Fibroblast of pulmonary artery (primary cell): ENCODE measurements at places on chromosomes 16 and 17.

DNA sequence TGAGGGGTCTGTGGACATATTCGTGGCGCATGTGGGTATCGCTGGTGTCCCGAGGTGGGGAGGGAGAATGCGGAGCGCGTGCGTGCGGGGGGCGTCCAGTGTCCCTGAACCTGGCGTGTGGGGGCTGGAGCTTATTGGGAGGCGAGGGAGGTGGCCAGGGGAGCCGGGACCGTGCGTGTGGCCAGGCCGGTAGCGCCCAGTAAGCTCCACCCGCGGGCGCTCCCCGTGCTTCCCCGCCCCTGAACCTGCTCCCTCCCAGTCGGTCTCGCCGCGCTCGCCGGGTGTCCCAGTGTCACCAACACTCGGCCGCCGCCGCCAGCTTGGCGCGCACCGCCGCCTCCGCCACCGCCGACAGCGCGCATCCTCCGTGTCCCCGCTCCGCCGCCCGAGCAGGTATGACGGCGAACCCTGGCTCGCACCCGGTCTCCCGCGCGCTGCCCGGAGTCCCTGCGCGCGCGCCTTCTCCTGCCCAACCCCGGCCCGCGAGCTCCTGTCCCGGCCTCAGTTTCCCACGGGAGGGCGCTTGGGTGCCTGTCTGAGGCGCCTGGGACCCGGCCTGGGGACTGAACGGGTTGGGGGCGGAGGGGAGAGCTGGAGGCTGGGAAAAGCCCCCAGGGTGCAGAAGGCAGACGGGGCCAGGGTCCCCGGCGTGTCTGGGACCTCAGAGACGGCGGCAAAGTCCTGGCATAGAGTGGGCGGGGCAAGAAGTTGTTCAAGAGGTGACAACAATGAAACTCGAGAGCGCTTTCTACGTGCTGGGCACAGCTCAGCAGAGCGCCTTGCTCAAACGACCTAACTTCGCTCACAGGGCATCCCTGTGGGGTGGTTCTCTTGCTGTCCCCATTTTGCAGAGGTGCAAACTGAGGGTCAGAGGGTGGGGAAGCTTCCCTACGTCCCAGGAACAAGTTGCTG lies at the start of gene SCNN1B:
TSS of gene SCNN1B (plus strand) at position 258 of the 912 bp plus-strand sequence. CDS start 46,298 bp downstream, outside the sequence.
- DNase-seq, result no peak

- DNase-seq, result no peak
Measured at GRCh38 chr17:43598357-43599045, 52.4 kb upstream of the ETV4 start.

DNA sequence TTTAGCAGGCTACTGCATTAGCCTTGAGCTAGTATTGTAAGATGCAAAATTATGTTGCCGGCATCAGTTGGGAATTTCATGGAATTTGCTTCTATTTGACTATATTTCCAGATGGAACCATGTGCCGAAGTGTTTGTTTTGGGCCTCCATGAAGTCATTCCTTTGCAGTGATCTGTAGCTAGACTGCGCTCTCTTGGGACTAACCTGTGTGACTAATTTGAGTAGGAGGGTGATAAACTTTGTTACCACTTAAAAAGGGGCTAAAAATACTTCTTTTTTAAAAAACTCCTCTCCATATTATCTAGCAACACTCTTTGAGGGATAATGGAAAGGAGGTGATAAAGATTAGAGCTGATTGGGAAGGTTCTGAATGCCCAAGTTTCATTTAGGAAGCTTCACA lies 166.8 kb upstream of the TBX2 start:
- no peak for DNase-seq

DNA sequence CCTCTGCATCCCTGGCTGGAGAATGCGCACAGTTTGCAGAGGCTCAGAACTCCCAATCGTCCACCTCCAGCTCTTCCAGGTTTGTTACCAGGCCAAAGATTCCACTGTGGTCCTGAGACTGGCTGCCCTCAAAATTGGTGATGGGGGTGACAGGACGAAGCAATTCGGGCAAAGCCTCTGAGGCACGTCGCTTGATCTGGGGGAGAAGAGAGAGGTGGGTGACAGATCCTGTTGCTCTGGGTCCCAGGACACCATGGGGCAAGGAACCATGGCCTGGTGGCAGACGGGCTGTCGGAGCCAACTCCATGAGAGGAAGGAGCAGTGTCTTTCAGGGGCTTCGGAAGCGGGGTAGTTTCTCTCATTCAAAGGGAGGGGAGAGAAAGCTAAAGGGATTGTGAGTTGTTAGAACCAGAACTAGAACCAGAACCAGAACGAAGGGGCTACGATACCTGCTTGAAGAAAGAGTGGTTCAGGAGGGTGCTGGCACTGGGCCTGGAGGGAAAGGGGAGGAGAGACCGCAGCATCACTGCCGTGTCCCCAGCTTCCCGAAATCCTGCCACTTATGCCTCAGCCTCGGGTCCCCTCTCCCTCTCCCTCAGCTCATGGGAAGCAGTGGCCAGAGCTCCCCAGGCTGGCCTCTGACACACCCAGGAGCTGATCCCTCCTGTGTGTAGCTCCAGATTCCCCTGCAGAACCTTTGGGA lies 3.8 kb upstream of the LIMD2 start:
- no peak for DNase-seq

GRCh38 chr16:48194828-48195556 lies 39.2 kb upstream of the ABCC12 start:
- DNase-seq, result peak; percentile 48

- peak; percentile 55 for DNase-seq
Measured at GRCh38 chr16:85923153-85924021, 24.4 kb downstream of the IRF8 start.

GRCh38 chr17:78497115-78497540 lies 80.1 kb downstream of the DNAH17 start:
- peak; percentile 86 for DNase-seq

DNA sequence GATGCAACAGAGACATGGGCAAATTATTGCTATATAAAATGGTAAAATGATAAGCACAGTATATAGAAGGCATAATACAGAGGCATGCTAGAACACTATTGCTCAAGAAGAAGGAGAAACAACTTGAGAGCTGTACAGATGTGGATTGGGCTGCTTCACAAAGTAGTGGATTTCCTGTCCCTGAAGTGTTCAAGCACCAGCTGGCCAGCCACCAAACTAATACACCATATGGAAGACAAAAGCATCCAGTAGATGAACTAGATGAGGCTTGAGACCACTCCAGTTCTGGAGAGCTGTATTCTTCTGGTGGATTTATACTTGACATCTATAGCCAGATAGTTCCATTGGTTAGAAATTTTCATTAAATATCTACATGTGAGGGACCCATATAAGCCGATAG lies 134.1 kb upstream of the GNAO1 start:
- no peak for DNase-seq

DNA sequence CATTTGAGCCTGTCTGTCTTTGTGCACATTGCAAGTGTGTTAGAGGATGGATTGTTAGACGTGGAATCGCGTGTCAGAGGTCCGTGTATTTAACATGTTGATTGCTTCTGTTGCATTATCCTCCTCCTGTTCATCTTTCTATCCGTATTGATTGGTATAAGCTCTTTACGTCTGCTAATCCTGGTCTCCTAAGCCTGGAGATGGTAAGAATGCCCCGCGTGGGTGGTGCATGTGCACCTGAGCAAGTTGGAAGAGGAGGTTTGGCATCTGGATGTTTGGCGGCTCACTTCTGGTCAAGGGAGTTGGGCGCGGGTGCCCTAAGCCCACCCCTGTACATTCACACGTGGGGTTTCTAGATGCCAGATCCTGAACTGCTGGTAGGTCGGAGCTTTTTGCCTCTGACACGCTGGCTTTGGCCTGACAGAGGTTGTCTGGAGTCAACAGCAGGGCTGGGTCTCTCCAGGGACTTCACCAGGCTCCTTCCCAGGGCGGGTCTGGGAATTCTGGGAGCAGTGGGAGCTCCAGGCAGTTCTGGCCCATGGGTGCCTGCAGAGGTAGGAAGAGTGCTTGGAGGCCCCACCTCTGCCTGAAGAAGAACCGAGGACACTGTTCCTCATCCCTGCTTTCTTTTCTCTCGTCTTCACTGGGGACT lies 107.3 kb downstream of the OR1D5 start:
- DNase-seq, result no peak

GRCh38 chr17:71500761-71501555 lies 619.9 kb upstream of the SOX9 start:
- DNase-seq, result peak; percentile 22

- no peak for DNase-seq
Measured at GRCh38 chr16:31507617-31507928, 618 bp downstream of the RUSF1 start.

GRCh38 chr16:82954224-82954929 lies 327.6 kb downstream of the CDH13 start:
- peak; percentile 76 for DNase-seq

DNA sequence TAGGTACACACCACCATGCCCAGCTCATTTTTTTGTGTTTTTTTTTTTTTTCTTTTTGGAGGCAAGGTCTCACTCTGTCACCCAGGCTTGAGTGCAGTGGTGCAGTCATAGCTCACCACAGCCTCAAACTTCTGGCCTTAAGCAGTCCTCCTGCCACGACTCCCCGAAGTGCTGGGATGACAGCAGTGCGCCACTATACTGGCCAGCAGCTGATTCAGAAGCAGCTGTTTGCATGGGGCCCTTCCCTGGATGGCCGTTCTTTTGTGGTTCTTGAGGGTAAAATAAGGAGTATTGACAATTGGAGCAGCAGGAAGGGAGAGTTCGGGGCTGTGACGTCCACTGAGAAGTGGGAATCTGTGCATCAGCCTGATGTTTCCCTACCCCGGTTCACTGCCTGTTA lies 41.6 kb downstream of the KIAA0513 start:
- no peak for DNase-seq

- DNase-seq, result no peak
Measured at GRCh38 chr16:57376313-57376818, 4.1 kb downstream of the CX3CL1 start.

GRCh38 chr16:15690296-15690695 lies 40.3 kb downstream of the NDE1 start:
- no peak for DNase-seq

DNA sequence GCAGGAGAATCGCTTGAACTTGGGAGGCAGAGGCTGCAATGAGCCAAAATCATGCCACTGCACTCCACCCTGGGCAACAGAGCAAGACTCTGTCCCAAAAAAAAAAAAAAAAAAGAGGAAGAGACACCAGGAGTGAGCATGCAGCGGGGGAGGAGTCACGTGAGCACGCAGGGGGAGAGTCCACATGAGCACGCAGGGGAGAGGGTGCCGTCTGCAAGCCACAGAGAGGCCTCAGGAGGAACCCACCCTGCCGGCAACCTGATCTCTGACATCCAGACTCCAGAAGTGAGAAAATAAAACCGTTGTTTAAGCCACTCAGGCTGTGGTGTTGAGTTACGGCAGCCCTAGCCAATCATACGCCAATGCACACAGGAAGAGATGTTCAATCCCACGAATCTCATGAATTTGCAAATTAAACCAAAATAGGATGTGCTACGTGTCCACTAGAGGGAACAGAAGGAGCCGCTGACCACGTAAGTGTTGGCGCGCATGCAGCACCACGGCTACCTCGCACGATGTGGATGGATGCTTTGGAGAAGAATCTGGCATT lies 42.2 kb downstream of the CCDC57 start:
- no peak for DNase-seq

DNA sequence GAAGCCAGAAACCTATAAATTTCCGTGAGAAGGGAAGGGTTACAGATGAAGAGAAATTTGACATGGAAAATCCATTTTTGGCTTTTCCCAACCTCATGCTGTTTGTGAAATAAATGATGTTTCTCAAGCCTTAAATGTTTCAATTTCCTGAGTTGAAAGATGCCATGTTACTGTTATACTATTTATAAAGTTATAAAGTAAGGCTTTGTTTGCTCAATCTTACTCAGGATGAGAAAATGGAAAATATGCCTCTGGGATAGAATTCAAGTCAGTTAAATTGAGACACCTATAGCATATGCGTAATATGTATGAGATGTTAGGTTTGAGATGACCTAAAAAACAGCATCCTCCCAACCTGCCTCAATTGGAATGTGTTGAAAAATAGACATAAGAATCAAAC lies 19.9 kb upstream of the FAM20A start:
- no peak for DNase-seq

- no peak for DNase-seq
Measured at GRCh38 chr16:52800432-52800831, 252.3 kb downstream of the CHD9NB start.

- peak; percentile 63 for DNase-seq
Measured at GRCh38 chr16:66103211-66103610, 263.3 kb upstream of the CDH5 start.

- DNase-seq, result no peak
Measured at GRCh38 chr16:57539072-57539796, 2.9 kb upstream of the CCDC102A start.

GRCh38 chr16:4495766-4496165 lies 19.6 kb downstream of the HMOX2 start:
- DNase-seq, result no peak

- no peak for DNase-seq
Measured at GRCh38 chr17:17153709-17154108, 52.4 kb downstream of the PLD6 start.

DNA sequence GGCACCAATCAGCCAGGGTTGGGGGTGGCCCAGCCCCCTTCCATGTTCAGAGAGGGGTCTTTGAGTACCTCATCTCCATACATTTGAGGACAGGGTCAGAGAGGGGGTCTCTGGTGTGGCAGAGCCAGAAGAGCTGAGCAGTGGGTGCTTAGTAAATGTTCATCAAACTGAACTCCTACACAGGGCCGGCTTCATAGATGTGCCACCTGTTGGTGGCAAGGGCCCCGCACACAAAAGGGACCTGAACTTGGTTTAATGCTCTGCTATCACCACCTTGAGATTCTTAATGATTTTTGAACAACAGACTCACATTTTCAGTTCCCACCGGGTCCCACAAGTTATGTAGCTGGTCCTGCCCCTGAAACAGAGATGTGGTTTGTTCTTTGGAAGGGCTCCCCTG lies 9.0 kb upstream of the C1QL1 start:
- DNase-seq, result no peak
